ENCODE measurements at places on chromosomes 6 and 20. TPM values are rescaled to one million over a fixed set of nuclear protein-coding genes. Genes with fewer than 3 reads are reported as not detected.

Gene TULP1
- total RNA-seq, result not detected

Gene CD109
- 24.0 TPM for total RNA-seq

GRCh38 chr6:105974986-105975385 lies 111.2 kb upstream of the PRDM1 start:
- no peak for DNase-seq

Gene CDK5RAP1
- 28.5 TPM for total RNA-seq

Gene KHDRBS2
- total RNA-seq, result not detected

Gene RWDD2A
- total RNA-seq, result 1.9 TPM

GRCh38 chr20:55095745-55096400 lies 620.5 kb downstream of the DOK5 start:
- no peak for DNase-seq

Measured in M059J (cell line).